ENCODE measurements at places on chromosomes 6 and 20.

GRCh38 chr6:117449549-117450439 lies 24.1 kb upstream of the ROS1 start:
- DNase-seq = no peak

DNA sequence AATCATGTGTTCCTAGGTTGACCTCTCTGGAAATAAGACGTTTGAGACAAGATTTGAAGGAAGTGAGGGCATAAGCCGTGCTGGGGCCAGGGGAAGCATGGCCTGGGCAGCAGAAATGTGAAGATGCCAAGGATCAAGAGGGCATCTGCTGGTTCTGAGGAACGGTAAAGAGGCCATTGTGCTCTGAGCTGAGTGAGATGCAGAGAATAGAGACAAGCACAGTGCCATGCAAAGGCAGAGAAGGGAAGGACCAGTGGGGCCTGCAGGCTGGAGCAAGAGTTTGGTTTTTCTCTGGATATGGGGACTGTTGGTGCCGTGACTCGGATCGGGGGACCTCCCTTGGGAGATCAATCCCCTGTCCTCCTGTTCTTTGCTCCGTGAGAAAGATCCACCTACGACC lies 50.8 kb downstream of the SMPDL3A start:
- DNase-seq = no peak

DNA sequence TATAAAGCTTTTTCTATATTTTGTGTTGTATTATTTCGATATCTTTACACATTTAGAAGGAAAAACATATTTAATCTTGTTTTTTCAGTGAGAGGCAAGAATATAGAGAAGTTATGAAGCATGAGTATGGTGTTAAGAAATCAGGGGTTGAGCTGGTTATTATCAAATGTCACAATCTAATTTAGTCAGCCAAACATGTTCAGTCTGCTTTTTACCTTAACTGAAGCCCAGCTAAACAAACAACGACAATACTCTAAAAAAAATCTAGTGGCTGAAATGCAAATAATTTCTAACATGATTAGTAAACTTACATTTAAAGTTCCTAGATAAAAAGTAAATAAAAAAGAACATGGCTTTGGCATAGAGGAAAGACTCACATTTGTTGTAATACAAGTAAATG lies 433.8 kb upstream of the NRSN1 start:
- no peak for DNase-seq

- no peak for DNase-seq
These were observed 130.0 kb upstream of the BMP5 start for GRCh38 chr6:56005426-56005825.

DNA sequence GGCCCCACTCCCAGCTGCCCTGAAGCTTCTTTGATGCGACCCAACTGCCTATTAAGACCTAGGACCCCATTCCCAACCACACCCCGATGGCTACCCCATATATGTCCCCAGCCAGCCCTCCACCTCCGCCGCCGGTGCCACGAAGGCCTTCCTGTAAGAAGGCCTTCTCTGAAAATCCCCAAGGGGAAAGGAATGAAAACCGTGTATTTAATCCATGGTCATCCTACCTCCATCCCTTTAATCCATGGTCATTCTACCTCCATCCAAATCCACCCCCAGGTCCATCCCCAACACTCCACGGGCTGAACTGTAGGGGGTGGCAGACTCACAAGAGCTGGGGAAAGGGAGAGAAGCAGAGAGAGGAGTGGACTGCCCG lies 545 bp upstream of the VSX1 start:
- no peak for DNase-seq

GRCh38 chr6:5838656-5839396 lies 167.9 kb downstream of the NRN1 start:
- DNase-seq = no peak

DNA sequence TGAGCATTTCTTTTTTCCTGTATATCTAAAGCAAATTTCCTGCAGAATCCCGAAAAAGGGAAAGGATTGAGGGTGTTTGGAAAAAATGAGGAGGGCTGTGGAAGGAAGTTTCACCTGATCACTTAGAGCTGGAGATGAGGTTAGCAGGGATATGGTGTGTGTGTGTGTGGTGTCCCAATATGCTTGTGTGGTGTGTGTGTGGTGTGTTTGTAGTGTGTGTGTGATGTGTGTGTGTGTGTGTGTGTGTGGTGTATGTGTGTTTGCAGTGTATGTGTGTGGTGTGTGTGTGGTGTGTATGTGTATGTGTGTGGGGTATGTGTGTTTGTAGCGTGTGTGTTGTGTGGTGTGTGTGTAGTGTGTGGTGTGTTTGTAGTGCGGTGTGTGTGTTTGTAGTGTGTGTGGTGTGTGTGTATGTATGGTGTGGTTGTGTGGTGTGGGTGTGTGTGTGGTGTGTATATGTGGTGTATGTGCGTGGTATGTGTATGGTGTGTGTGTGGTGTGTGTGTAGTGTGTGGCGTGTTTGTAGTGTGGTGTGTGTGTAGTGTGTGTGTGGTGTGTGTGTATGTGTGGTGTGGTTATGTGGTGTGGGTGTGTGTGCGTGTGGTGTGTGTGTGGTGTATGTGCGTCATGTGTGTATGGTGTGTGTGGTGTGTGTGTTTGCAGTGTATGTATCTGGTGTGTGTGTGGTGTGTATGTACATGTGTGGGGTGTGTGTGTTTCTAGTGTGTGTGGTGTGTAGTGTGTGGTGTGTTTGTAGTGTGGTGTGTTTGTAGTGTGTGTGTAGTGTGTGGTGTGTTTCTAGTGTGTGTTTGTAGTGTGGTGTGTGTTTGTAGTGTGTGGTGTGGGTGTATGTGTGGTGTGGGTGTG lies 67.6 kb downstream of the GCNT2 start:
- DNase-seq = no peak

DNA sequence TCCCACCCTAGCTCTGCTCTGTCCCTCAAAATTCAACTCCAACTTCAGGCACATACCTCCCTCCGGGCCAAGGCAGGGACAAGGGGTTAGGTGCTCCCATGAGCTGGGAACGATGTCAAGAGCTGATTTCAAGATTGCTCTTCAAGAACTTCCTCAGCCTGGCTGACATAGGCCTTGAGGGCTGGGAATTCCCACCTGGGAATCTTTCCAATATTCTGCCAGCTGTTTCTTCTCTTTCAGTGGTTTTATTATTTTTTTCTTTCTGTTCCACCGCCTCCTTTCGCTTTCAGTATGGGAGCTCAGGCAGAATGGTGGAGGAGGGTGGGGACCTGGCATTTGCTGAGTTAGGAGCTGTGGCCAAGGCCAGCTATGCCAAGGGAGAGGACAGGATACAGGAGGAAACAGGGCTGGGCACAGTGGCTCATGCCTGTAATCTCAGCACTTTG lies 33.7 kb downstream of the SRSF3 start:
- no peak for DNase-seq

- no peak for DNase-seq
These were observed 8.5 kb downstream of the CD164 start for GRCh38 chr6:109373762-109374161.

DNA sequence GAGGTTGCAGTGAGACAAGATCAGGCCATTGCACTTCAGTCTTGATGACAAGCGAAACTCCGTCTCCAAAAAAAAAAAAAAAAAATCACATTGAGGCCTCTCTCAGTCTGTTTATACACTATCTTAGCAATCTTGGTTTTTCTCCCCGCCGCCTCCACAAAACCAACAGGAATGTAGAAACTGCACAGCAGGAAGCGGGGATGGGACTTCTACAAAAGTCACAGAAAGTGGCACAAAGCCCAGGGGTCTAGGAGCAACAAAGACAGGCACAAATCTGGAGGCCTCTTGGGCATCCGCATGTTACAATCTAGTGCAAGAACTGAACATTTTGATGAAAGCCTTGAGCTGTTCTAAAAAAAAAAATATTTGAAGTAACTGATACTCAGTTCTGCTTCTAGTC lies 48.6 kb downstream of the KDM1B start:
- DNase-seq = no peak

- DNase-seq = no peak
These were observed 70.4 kb downstream of the ABHD12 start for GRCh38 chr20:25320035-25320800.

GRCh38 chr20:32387252-32387651 lies 29.1 kb downstream of the ASXL1 start:
- no peak for DNase-seq

DNA sequence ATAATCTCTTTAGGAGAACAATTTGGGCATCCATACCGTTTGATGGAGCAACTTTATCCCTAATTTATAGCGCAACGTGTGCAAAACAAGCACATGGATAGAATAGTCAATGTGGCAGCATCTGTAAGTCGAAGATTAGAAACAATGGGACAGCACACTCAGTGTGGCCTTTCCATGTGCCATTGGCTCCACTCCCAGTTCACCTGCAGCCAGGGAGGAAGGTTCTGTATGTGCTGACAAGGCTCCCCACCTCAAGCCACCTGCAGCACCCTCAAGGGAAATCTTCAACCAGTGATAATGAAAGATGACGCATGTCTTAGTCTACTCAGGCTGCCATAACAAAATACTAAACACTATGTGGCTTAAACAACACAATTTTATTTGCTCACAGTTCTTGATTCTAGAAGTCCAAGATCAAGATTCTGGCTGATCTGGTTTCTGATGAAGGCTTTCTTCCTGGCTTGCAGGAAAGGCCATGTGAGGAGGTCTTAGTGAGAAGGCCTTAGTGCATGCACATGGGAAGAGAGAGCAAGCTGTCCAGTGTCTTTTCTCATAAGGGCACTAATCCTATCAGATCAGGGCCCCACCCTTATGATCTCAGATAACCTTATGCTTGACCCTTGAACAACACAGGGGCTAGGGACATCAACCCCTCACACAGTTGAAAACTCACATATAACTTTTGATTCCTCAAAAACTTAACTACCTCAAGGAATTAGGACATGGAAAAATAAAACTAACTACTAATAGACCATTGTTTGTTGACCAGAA lies 34.9 kb upstream of the SHLD1 start:
- no peak for DNase-seq

DNA sequence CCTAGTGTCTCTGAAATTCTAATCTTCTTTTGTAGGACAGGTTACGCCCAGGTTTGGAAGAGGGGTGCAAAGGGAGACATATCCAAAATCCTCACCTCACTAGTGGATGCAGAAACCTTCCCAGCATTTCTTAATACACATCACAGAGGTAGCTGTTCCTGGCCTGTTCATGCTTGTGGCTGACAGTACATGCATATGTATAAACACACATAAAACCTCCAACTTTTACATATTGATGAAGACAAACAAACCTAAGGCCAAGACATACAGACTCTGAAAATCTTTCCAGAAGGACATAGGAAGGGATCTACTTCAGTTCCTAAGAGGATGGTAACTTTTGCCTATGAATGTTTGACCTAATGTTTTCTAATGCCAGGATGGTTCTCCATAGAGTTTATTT lies 872.1 kb upstream of the FLRT3 start:
- DNase-seq = no peak

DNA sequence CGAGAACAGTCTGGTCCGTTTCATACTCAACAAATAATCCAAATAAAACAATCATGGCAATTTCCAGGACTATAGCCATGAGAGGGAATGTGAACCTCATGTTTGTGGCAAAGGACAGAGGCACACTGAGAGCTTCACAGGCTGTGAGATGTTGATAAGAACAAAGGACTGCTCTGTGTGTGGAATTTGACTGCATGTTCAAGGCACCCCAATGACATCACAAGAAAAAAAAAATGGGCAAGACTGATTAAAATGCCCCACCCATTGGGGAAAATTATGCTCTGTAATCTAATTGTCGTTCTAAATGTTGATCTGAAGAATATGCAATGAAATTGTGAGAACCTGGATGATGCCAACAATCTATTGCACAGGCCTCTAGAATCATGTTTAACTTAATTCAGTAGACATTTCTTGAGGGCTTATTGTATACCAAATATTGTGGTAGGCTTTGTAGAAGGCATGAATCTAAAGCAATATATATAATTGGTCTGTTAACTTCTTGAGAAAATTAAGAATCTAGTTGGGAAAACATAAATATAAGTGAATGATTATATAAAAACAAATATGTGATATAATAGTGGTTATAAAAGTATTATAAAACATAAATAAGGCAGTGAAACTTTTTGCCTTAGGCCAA lies at the start of gene RHAG:
Gene RHAG, minus strand, starts transcription at position 127 of the 637 bp plus-strand sequence. Its CDS starts 27 bp downstream, at position 100.
- DNase-seq = no peak

- DNase-seq = no peak
These were observed 6.4 kb upstream of the TXNDC5 start for GRCh38 chr6:7916959-7917358.

DNA sequence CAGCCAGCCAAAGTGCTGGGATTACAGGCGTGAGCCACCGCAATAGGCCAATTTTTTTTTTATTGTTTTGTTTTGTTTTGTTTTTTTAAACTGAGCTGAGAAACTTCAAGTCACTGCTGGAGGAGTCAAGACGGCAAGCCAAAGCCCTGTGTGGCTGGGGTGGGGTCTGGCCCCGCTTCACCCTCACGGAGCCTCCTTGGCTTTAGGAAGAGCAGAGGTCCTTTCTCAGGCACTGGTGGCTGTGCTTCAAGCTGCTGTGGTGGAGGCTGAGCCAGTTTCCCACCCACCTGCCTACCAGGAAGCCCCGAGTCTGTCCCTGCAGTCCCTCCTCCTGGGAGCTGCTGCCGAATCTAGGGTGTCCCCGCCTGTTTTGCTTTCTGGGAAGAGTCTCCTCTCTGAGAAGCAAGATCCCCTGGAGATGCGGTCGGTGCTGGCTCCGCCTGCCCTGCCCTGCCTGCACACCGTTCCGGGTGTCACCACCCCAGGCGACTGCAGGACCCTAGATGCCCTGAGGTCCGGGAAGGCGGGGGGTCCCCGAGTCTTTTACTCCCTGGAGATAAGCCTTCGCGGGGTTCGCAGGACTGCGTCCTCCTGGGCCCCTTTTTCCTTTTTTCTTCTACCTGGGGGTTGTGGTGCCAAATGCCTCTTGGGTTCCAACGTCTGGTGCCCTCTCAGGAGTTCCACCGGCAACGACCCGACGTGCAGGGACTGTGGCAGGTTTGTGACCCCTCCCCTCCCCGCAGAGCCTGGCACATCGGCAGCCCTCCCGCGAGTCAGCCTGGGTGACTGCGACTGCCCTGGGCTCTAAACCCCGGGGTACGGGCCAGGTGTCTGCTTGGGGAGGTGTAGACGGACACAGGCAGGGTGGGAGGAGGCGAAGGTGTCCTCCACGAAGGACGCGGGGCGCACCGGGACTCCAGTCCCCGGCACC lies 100.7 kb downstream of the TAF4 start:
- DNase-seq = no peak

DNA sequence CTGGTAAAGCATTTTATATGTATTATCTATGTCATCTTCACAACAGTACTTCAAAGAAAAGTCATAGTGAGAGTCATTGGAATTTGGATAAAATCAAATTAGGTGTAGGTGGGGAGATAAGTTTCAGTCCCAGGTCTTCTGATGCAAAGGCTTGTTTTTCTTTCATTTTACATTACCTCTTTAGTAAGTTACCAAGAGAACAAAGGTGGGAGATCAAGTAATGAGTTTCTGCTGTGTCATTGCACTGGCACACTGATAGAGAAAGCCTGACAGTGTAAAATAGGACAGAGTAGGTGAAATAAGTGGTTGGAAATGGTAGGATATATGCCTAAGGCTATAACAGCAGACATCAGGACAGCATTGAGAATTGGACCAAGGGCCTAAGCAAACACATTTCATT lies 250.4 kb downstream of the NKAIN2 start:
- DNase-seq = no peak

Measured in NCI-H1436 treated with DMSO at 0.1 percent for 48 hours (cell line).